ENCODE measurements at places on chromosomes 16 and 17.

- DNase-seq: no peak
These were observed 33.2 kb downstream of the TMEM235 start for GRCh38 chr17:78264590-78264989.

GRCh38 chr17:50208611-50209061 is 7.2 kb upstream of the COL1A1 start:
- DNase-seq: no peak

- DNase-seq: no peak
These were observed 92.5 kb downstream of the SDK2 start for GRCh38 chr17:73551759-73552158.

- no peak for DNase-seq
These were observed 1.0 kb downstream of the AMZ2 start for GRCh38 chr17:68248891-68249290.

GRCh38 chr17:66684261-66684660 is 150.7 kb upstream of the CACNG5 start:
- no peak for DNase-seq

- no peak for DNase-seq
These were observed 21.6 kb downstream of the VASN start for GRCh38 chr16:4393240-4393600.

GRCh38 chr17:66518677-66519076 is 216.3 kb downstream of the PRKCA start:
- no peak for DNase-seq

- no peak for DNase-seq
These were observed 763 bp upstream of the TOM1L1 start for GRCh38 chr17:54899721-54900456.

DNA sequence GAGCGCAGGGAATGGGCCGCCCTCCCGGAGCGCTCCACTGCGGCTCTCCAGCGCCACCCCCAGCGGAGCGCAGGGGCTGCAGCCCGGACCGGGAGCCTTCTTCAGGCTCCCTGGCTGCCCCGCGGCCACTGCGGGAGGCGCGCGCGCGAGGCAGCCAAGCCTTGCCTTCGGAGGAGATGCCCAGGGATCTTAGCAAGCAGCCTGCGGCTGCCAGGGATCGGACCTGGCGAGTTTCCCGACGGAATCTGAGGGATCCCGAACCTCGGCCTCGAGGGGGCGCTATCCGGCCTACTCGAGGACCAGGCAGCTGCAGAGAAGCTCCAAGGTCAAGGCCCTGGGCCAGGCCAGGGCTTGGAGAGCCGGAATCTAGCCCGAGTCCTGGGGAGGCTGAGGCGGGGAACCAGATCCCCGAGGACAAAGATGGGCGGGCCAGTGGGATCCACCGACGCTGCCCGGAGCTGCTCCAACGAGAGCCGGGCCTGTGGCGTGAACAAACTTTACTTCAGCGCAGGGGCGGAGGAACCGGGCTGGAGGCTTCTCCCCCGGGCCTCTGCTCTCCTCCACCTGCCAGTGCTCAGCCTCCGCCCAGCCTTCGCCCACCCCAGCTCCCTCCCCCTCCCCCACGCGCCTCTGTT is at the start of gene IRX6:
IRX6 (plus strand) TSS at position 567 of the 635 bp plus-strand sequence. CDS start 889 bp downstream, outside the sequence.
- no peak for DNase-seq

Data from stimulated activated CD4-positive, alpha-beta T cell treated with anti-CD3 and anti-CD28 coated beads, Interleukin-1b, Interleukin-23, amount 100 ng/mL, for 24 hours (primary cell).